ENCODE measurements at places on chromosomes 1 and 21.
A peak's percentile ranks its signal among the peaks of the same experiment; 100 is the strongest.

DNA sequence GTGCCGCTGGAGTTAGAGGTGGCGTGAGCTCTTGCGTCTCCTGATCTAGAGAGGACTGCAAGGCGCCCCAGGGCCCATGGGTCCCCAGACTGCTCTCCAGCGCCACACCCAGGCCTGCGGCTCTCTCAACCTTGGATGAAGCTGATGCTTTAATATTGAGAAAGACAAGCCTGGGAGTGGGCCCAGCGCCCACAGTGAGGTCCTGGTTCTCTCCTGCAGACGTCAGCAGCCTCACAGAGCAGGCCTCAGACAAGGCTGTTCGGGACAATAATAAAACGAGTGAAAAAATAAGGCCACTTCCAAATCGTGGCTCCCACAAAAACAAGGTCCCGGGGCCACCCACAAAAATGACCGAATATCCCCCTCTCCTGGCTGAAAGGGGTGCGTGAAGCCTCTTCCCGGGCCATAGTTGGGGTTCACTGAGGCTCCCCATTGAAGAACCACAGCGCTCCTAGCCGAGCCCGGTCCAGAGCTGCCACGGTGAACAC, 6.0 kb upstream of the DNMT3L start:
- DNase-seq = peak; percentile 65

GRCh38 chr1:27597516-27598294, 6.2 kb downstream of the AHDC1 start:
- DNase-seq = no peak

DNA sequence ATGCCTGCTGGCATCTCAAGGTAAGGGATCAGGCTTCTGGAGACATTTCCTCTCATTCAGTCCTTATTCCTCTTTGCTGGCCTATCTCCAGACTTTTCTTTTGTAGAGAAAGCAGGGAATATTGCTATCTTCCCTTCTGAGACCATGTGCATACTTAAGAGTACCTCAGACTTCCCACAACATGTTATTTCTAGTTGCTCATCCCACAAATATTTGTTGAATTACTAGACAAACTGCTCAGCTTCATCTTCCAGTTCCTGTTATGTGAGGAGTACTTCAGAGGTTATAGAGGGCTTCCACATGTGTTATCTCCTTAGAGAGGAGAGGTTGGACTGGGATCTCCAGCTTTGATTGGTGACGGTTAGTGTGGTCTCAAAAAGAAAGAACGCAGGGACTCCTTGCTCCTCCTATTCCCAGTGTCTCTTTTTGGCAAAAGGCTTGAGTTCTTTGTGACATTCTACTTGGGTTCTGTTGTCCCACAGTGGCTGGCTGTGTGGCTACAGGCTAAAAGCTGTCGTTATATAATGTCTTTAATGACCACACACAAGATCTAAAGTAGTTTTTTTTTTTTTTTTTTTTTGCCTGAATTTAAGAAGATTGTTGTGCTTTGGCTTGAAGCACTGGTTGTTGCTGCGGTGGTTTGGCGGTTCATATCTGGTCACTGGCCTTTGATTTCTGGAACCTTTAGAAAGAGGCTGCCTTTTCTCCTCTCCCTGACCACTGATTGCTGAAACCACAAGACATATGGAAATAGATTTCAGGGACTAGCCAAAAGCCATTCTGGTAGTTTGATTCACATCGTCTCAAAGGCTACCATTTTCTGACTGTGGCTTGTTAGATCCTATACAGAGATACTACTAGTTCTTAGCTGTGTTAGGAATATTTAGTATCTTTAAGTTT, 78.7 kb downstream of the FGGY start:
- no peak for DNase-seq

- DNase-seq = no peak
Observed at GRCh38 chr1:62589321-62589720, 8.0 kb upstream of the ANGPTL3 start.

- no peak for DNase-seq
Observed at GRCh38 chr1:201551877-201552731, 13.2 kb downstream of the NAV1 start.

GRCh38 chr1:154352245-154352580, 26.9 kb downstream of the ATP8B2 start:
- no peak for DNase-seq

DNA sequence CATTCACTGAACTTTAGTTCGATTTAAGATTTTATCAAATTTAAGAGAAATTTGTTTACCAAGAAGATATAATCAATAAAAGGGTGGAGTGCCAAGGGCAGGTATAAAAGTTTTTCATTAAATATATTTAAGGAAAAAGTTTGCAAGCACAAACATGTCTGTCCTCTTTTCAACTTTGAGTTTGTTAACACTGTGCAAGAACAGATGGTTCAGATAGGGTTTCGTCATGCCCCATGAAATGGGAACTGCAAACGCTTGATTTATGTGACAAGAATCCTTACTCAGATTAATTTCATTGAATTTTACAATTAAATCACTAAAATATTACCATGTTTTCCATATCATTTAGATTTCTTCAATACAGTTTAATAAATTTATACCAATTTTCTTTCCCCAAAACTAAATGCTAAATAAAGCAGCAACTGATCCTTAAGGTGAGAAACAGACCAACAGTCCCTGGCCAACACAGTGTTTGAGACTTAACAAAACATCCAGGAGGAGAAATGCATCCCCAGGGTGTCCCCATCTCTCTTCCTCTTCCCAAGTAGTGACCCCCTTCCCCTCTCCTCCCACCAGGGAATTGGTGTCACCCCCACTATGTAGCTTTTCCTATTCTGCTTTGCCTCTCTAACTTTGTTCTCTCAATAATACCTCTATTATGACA, 292.9 kb downstream of the LTN1 start:
- DNase-seq = no peak

DNA sequence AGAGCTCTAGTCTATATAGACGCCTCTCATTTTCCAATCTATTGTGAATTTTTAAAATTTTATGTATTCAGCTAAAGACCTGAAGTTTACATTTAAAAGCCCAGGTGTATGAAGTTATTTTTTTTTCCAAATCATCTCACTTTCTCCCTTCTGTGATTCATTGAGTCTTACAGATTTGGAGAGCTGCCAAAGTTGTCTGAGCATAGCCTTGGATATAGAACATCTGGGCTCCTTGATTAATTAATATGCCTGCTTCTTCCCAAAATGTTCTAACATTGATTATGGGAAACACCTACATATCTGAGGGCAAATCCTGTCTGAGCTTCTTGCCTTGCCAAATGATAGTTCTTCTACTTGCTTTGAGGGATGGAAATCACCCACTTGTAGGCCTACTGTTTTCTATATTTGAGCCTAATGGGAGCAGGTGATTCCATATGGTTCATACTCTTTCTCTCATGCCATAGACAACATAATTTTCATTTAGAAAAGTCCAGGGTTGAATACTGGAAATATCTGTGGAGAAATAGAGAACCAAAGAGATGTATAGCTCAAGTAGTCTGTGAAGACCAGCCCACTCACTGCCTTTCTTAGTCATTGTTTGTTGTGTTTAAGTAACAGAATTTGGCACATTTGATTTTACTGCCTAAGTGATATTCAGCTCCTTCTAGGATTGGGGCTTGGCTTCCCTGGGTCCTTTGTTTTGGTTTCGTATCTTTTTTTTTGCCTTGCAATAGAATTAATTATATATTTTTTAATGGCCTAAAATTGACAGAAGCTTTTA, 46.2 kb downstream of the MACF1 start:
- DNase-seq = no peak

- DNase-seq = no peak
Observed at GRCh38 chr21:45886610-45887026, 95.0 kb upstream of the COL6A1 start.

DNA sequence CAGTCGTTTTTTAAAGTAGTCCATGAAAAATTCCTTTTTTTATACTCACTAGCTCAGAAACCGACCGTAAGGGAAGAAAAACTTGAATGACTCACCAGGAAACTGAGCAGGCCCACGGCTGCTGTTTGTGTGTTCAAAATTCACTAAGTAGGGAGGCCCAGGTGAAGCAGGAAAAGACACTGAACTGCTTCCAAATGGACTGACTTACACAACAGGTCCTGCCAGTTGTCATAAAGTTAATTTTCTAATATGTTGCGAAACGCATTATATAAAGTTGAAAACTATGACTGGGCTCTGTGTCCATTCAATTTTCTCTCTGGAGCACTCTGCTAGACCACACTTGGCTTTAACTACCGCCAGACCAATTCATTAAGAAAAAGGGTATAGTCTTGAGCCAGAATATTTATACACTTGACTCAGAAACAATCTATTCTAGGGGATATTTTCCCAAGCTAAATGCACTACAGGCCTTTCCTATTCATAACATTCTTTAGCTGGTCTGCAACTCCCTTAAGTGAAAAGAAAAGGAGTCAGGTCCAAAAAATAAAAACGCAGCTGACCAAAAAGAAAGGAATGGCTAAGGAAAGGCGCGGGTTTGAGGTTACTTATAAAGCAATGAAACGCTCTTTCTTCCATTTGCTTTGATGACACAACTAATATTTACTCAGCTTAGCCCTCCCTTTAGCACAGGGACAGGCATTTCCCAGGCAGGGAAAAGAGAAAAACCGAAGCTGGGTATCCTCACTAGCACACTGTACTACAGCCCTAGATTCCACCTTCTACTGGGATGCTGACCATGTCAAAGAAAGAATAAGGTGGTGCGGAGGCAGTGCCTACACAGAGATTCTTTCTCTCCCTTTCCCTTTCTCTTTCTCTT, 306.3 kb upstream of the ESRRG start:
- no peak for DNase-seq
